Activated CD4-positive, alpha-beta T cell treated with anti-CD3 and anti-CD28 coated beads, Interleukin-2, amount 10 ng/mL, durations not matched to agents 24 days and 14 days (primary cell): ENCODE measurements at places on chromosomes 7 and 10.
A peak's percentile ranks its signal among the peaks of the same experiment; 100 is the strongest.

DNA sequence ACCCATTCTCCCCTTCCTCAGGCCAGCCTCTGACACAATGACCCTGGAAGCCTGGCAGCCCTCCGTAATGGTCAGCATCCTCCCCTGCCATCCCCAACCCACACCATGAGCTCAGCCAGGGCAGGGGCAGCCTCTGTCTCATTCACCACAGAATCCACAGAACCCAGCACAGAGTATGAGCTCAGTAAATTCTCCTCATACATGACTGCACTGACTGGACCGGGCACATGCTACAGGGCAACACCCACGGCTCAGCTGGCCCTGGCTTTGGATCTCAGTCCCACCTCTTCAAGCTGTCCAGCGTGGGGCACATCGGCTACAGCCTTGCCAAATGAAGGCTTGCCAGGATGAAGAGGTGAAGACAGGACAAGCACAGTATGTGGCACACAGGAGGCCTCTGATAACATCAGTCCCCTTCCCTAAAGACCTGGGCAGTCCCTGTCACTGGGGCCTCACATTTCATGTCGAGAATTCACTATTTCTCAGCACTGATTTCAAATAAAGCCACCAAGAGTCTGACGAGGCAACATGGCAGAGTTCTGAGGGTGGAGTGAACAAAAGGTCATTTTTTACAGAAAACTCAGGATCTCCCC, 7.9 kb downstream of the GPRIN2 start:
- H3K27ac ChIP-seq = no peak overlapping the region
- no peak overlapping the region for H3K4me3 ChIP-seq
- H3K4me1 ChIP-seq = no peaks in the 10 kb centered on the region
- H3K36me3 ChIP-seq = no peaks in the 10 kb centered on the region
- no peak for DNase-seq

GRCh38 chr10:50398381-50398780, 147.1 kb upstream of the ASAH2 start:
- no peak overlapping the region for H3K27ac ChIP-seq
- no peak overlapping the region for H3K4me3 ChIP-seq
- peaks cover 28% of the 10 kb centered on the region for H3K4me1 ChIP-seq
- peaks cover 6% of the 10 kb centered on the region for H3K36me3 ChIP-seq
- no peak for DNase-seq
- H3K27me3 ChIP-seq = no peaks in the 10 kb centered on the region

DNA sequence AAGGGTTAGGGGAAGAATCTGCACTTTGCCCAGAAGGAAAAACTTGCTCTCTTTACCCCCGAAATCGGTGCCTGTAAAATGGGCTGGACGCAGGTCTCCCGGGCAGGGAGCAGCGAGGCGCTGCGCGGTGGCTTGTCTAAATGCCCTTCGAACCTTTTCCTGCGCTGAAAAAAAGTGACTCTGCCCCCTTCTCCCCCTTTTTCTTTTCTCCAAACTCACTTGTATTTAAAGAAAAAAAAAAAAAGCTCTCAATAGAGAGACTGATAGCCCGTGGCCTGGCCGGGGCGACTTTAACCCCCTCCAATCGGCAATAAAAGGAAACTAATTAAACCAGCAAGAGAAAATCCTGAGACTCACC, 286 bp downstream of the SP8 start:
- peak; percentile 58 for DNase-seq
- H3K4me3 ChIP-seq = peak overlapping the region; percentile 66
- peaks cover 75% of the 10 kb centered on the region for H3K27me3 ChIP-seq
- H3K4me1 ChIP-seq = peaks cover 22% of the 10 kb centered on the region
- peak overlapping the region; percentile 48 for H3K27ac ChIP-seq
- H3K36me3 ChIP-seq = peaks cover 8% of the 10 kb centered on the region

DNA sequence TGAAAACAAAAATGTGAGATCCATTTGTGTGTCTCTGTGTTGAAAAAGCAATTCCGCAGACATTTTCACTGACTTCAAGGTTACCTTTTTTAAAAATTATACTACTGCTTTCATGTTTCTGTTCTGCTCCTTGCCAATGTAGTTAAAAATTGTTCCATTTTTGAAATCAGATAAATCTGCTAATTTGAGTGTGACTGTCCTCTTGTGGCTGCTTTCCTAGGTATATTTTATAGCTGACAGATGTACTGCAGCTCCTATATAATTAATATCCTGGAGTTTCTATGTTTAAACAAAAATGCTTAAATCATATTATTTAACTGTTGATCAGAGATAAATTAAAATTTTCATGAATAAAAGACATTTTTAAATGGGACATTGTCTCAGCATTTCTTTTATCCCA, 177.6 kb upstream of the LRRTM3 start:
- DNase-seq = no peak
- no peak overlapping the region for H3K4me3 ChIP-seq
- H3K27me3 ChIP-seq = no peaks in the 10 kb centered on the region
- H3K36me3 ChIP-seq = no peaks in the 10 kb centered on the region
- H3K27ac ChIP-seq = no peak overlapping the region

- peaks cover 29% of the 10 kb centered on the region for H3K4me1 ChIP-seq
- H3K36me3 ChIP-seq = peaks cover 26% of the 10 kb centered on the region
- peak; percentile 93 for DNase-seq
- H3K27me3 ChIP-seq = no peaks in the 10 kb centered on the region
These were observed at the start of gene ADAM8 for GRCh38 chr10:133276435-133277201. ADAM8 (minus strand) TSS chr10:133276868; CDS start chr10:133276817, 51 bp downstream.

DNA sequence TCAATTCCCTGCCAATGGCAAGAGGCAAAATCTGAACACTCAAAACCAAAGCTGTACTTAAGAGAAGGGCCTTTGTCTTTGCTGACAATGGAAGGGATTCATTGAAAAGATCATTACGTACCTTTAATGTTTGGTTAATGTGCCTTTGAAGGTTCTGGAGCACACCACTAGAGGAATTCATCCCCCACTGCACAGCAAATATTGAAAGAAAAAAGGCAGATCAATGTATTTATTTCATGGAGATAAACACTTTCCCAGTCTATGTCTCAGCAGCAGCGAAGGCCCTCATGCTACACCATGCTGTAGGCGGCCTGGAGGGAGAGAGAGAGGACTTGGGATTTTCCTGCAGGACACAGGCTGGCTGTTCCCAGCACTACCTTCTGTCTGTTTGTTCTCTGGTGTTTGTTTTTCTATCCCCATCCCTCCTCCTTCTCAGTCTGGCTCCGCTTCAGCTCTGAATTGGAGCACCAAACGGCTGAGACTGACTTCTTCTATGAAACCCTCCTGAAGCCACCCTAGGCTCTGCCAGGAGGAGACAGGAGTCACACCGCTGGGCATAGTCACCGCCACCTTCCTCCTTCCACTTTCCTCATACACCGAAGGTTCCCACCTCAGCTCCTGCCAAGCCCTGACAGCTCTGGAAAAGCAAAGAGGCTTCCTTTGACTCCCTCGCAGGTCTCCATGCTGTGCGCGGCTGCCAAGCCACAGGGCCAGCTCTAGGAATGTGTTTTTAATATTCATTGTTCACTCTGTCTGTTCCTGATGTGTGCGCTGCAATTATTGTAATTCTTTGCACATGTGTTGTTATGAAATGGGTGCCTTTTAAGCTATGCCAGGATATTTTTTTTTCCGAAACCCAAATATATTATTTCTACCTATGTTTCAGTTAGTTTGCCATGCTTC, 301.5 kb downstream of the FZD1 start:
- DNase-seq = no peak
- H3K27ac ChIP-seq = no peak overlapping the region
- H3K27me3 ChIP-seq = no peaks in the 10 kb centered on the region
- peaks cover 2% of the 10 kb centered on the region for H3K4me1 ChIP-seq
- H3K36me3 ChIP-seq = no peaks in the 10 kb centered on the region
- no peak overlapping the region for H3K4me3 ChIP-seq

DNA sequence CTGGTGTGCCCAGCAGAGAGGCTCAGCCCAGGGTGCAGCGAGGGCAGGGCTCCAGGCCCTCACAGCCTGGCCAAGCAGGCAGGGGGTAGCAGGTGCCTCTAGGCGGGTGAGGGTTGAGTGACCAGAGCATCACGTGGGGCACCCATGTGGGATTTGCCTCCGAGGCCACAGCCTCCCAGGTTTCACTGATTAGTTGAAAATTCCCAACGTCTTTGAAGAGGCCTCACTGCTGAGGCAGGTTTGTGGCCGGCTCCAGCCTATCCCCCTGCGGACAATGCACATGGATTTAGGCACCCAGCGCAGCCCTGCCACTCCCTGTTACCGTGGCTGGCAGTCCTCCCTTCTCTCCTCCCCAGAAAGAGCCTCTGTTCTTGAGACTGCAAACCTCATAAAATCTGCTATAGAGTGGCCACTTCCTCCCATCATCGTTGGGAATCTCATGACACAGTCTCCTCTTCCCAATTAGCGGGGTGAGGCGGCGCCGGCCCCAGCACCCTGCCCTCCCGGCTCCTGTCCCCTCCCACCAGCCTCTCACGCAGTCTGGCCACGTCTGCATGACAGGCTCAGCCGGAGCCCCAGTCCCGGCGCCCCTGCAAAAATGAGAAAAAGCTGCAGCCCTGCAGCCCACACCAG, 10.8 kb downstream of the MYL10 start:
- DNase-seq = no peak
- no peak overlapping the region for H3K27ac ChIP-seq
- no peaks in the 10 kb centered on the region for H3K27me3 ChIP-seq
- no peaks in the 10 kb centered on the region for H3K4me1 ChIP-seq
- no peak overlapping the region for H3K4me3 ChIP-seq

GRCh38 chr10:125095776-125096175, 64.6 kb downstream of the CTBP2 start:
- H3K36me3 ChIP-seq = no peaks in the 10 kb centered on the region
- no peak for DNase-seq
- H3K4me1 ChIP-seq = no peaks in the 10 kb centered on the region
- no peaks in the 10 kb centered on the region for H3K27me3 ChIP-seq
- no peak overlapping the region for H3K27ac ChIP-seq
- no peak overlapping the region for H3K4me3 ChIP-seq

GRCh38 chr7:32030904-32031692, 39.1 kb downstream of the PDE1C start:
- H3K36me3 ChIP-seq = no peaks in the 10 kb centered on the region
- no peaks in the 10 kb centered on the region for H3K27me3 ChIP-seq
- H3K27ac ChIP-seq = no peak overlapping the region

DNA sequence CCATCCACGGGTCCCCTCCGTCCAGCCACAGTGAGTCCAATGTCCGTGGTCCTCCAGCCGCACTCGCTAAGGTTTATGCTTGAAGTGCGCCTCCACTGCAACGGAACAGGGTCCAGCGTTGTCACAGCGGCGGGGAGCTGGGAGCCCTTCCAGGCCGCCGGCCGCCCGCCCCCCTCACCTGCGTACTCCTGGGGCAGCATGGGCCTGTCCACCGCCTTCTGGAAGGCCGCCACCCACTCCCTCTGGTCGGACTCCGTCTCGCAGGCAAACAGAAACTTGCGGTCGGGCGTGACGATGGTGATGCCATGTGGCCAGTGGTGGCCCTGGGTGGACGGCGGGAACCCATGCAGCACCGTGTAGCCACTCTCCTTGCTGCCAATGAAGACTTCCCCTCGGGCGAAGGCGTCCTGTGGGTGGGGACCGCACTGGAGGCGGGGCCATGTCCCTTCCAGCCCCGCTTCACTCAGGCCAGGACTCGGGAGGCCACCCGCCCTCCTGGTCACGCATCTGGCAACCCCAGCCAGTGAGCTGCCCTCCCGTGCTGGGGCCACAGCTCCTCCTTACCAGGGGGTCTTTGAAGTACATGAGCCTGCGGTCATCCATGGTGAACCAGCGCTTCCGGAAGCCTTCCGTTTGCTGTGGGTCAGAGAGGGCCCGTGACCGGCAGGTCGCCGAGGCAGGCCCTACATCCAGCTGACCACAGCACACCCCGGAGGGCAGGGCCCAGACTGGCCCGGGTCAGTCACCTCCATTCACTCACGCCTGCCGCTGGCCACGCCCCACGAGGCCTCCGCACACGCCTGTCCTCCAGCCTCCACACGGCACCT, 22.7 kb downstream of the GET4 start:
- no peak for DNase-seq
- no peak overlapping the region for H3K27ac ChIP-seq

GRCh38 chr10:7192061-7192460, 218.8 kb downstream of the SFMBT2 start:
- peaks cover 64% of the 10 kb centered on the region for H3K4me1 ChIP-seq
- H3K4me3 ChIP-seq = peak overlapping the region; percentile 80
- peaks cover 78% of the 10 kb centered on the region for H3K36me3 ChIP-seq
- no peak for DNase-seq
- peak overlapping the region; percentile 95 for H3K27ac ChIP-seq

GRCh38 chr10:26486990-26487850, 49.1 kb downstream of the APBB1IP start:
- H3K36me3 ChIP-seq = peaks cover 22% of the 10 kb centered on the region
- H3K4me3 ChIP-seq = peak overlapping the region; percentile 76
- no peaks in the 10 kb centered on the region for H3K27me3 ChIP-seq

- no peak overlapping the region for H3K4me3 ChIP-seq
- no peaks in the 10 kb centered on the region for H3K36me3 ChIP-seq
These were observed 41.3 kb upstream of the AGMO start for GRCh38 chr7:15603124-15603523.

DNA sequence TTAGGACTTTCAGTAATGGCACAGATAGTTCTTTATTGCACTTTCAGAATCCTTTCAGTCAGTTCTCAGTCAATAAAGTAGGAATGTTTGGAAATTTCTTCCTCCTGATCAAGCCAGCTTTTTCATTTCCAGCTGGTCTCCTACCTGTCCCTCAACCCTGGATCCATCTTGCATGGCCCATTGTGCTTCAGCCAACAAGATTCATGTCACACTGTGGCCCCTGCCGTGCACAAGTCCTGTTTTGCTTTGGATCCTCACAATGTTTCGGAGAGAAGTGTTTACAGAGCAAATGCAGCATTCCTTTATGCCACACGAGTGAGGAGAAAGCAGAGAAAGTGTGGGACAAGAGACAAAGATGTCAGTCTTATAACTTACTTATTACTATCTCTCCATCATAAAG, 1694.7 kb upstream of the LRRTM3 start:
- H3K27ac ChIP-seq = no peak overlapping the region
- H3K4me1 ChIP-seq = no peaks in the 10 kb centered on the region
- H3K4me3 ChIP-seq = no peak overlapping the region
- DNase-seq = no peak
- no peaks in the 10 kb centered on the region for H3K27me3 ChIP-seq

DNA sequence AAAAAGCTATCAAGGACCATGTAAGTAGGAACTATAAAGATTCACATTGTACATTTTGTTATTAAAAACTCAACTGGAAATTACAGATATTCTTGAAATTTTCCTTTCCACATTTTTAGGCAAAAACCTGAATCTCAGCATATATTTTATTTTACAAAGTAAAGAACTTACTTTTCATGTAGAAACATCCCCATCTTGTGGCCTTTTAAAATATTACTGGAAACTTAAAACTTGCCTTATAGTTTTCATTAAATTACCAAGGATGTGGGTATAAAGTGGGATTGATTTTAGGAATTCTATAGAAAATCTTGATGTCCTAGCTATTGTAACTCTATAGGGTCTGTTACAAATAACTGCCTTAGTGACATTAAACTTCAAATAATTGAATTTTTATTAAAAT, 10.6 kb downstream of the DBF4 start:
- peaks cover 20% of the 10 kb centered on the region for H3K4me1 ChIP-seq
- peaks cover 48% of the 10 kb centered on the region for H3K36me3 ChIP-seq
- no peak overlapping the region for H3K27ac ChIP-seq
- no peaks in the 10 kb centered on the region for H3K27me3 ChIP-seq
- no peak for DNase-seq

- H3K27me3 ChIP-seq = peaks cover 2% of the 10 kb centered on the region
- H3K4me1 ChIP-seq = no peaks in the 10 kb centered on the region
- H3K4me3 ChIP-seq = no peak overlapping the region
- DNase-seq = no peak
These were observed 51.5 kb downstream of the NRCAM start for GRCh38 chr7:108404509-108405420.
